ENCODE measurements at places on chromosomes 5 and 9.

GRCh38 chr9:113669522-113670115 lies 206.1 kb downstream of the RGS3 start:
- no peak overlapping the region for H3K4me3 ChIP-seq
- H3K4me1 ChIP-seq = no peaks in the 10 kb centered on the region
- no peak for DNase-seq

DNA sequence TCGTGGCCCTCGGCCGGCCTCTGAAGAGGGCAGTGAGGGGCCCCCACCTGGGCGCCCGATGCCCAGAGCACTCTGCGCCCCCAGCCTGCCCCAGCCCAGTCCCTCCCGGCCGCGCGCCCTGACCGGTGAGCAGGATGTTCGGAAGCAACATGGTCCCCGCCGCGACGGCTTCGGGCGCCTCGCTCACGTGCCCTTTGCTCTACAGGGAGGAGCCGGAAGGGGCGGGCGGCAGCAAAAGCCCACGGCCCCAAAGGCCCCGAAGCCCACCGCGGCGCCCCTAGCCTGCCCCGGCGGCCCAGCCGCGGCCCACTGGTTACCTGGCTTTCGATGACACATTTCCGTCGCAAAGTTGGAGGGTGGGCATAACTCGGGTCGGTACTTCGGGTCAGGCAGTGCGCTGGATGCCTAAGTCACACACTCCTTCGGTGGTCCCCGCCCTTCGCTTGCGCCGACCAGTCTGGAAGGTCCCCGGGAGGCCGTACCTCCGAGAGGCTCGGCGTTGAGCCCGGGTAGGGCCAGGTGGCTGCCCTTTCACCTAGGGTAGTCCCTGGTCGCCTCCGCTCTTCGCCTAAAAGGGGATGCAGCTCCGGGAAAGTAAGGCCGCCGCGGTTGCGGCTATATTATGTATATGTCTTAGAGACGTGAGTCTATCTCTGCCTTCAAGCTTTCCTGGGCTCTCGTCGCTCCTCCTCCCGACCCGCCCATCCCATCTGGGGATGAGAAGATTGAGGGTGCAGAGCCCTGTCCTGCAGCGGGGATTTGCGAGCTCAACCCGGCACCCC lies at the start of the genes AK6, RAD17 and TAF9:
Gene AK6 (minus strand): TSS at position 181 of the 782 bp plus-strand sequence. CDS start 30 bp downstream, at position 151.
Gene RAD17 (plus strand): TSS at position 479 of the 782 bp plus-strand sequence. CDS start 2,391 bp downstream, outside the sequence.
Gene TAF9 (minus strand): TSS at position 181 of the 782 bp plus-strand sequence. CDS start 3,783 bp downstream, outside the sequence.
- H3K36me3 ChIP-seq = peaks cover 18% of the 10 kb centered on the region
- peaks cover 6% of the 10 kb centered on the region for H3K4me1 ChIP-seq
- H3K27me3 ChIP-seq = no peaks in the 10 kb centered on the region

DNA sequence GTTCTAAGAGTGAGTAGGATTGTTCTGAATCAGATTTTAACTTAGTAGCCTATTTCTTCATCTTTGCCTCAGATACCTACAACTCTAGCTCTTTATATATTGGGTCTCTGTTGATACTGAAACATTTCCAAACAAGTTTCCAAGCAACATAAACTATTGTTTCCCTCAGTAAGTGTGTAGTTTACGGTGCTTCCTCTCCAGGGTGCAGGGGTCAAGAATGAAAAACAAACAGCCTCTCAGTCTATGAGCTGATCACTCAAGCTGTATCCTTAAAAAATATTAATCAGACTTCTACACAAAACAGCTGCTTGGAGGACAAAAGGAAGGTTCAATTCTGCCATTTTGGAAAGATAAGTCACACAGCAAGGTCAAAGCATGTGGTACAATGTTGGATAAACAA lies 75.0 kb downstream of the ADAMTS12 start:
- no peak for DNase-seq
- H3K36me3 ChIP-seq = no peaks in the 10 kb centered on the region
- no peaks in the 10 kb centered on the region for H3K27me3 ChIP-seq

DNA sequence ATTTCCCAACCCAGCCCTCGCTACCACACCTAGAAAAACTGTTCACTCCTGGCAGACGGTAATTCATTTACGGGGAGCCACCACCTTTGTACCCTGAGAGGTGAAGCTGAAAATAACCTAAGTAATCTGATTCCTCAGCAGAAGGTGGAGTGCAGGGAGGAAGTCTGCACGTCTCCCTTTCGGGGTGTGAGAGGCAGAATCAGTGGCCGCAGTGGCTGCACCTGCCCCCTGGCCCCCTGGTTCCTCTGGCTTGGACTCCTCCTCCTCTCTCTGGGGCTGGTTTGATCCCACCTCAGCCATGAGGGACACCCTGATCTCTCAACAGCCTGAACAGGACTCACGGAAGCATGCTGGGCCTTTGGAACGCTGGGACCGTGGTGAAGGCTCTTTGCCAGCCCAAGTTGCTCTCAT lies 10.5 kb downstream of the TMEM174 start:
- DNase-seq = no peak
- H3K4me3 ChIP-seq = no peak overlapping the region
- peaks cover 9% of the 10 kb centered on the region for H3K27me3 ChIP-seq
- H3K4me1 ChIP-seq = no peaks in the 10 kb centered on the region
- no peaks in the 10 kb centered on the region for H3K36me3 ChIP-seq

DNA sequence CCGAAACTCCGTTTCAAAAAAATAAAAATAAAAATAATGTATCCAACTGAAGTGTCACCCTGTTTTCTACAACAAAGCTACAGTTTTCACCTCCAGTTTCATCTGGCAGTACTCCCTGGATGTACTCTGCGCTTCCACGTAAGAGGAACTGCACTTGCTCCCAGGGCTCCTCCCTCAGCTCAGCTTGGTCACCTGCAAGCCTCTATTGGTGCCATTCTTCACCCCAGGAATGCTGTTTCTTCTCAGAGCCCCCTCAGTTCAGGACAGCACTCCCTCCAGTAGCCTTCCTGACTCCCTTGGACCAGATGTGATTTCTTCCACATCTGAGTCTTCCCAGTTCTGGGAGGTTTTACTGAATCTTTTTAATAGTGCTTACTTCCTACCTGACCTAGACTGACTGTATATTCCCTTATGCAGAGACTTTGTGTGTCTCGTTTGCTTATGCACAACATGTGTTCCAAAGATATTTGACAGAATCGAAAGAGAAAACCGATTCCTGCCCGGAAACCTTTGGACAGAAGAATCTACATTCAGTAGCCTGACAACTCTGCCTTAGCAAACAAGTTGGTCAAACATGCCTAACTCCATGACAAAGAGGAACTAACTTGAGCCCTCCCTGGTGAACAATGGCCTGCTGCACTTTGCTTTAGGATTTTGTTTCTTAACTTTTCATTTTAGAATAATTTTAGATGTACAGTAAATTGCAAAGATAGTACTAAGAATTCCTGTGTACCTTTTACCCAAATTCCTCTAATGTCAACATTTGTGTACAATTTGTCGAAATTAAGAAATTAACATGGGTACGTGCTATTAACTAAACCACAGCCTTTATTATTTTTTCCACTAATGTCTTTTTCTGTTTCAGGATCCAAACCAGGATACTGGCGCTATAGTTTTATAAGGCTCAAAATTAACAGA lies 814 bp downstream of the CCDC125 start:
- H3K36me3 ChIP-seq = no peaks in the 10 kb centered on the region
- H3K4me3 ChIP-seq = peak overlapping the region; percentile 66
- H3K4me1 ChIP-seq = peaks cover 2% of the 10 kb centered on the region
- no peak for DNase-seq

DNA sequence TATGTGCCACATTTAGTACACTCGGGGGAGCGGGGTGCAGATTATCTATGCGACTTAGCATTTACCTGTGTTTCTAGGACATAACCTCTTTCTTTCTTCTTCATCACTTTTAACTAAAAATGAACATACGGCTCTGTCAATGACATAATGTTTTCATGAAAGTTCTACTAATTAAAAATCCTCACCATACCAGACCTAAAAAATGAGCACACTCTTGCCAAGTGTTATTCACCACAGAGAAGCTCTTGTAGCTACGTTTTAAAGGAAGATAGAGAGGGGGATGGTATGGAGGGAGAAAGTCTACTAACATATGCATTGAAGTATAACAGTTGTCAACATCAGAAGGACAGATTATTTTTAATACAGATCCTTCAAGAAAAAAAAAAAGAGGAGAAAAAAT lies 1.6 kb downstream of the CDH10 start:
- no peak overlapping the region for H3K27ac ChIP-seq
- no peak for DNase-seq

DNA sequence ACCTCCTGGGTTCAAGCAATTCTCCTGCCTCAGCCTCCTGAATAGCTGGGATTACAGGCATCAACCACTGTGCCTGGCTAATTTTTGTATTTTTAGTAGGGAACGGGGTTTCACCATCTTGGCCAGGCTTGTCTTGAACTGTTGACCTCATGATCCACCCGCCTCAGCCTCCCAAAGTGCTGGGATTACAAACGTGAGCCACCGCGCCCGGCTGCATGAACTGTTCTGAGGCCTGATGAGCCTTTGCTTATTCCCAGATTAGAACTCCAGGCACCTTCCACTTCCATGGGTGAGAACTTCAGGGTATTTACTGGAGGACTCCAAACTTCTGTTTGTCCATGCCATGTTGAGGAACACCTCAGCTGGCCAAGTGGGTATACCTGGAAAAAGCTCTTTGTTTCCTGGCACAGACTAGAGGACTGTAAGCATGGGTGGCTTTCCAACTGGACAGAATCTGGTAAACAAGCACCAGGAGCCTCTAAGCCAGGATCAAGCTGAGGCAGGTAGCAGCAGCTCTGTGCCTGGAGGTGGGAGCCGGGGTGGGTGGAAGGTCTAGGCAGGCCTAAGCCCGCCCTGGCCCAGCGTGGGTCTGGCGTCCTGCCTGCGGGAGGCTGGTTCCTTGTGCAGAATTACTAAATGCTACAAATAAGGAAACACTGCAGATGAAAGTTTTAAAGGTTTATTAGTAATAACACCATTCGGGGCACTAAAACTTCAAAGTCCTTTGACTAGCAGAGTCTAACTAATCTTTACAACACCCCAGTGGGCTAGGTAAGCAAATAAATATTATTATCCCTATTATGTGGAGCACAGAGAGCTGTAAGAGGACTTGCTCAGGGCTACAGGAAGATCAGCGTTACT lies 78.4 kb downstream of the SEMA5A start:
- no peak for DNase-seq
- no peaks in the 10 kb centered on the region for H3K4me1 ChIP-seq
- H3K36me3 ChIP-seq = no peaks in the 10 kb centered on the region
- no peak overlapping the region for H3K27ac ChIP-seq

DNA sequence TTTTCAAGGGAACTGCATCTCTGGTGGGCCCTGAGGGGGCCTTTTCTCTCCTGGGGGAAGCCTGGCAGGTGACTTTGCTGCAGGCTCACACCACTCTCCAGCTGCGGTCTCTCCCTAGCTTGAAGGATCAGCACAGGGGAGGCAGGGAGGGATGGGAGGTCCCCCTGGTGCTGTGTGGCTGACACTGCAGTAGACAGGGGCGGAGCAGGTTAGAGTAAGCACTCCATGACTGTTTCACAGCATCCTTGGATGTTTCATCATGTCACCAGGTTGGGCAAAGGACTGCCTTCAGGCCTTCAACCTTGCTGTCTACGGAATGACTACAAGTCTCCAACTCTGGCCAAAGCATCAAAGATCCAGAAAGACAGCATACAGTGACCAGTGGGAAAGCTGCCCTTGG lies 470.7 kb downstream of the CDK5RAP2 start:
- no peaks in the 10 kb centered on the region for H3K27me3 ChIP-seq
- DNase-seq = no peak
- H3K27ac ChIP-seq = no peak overlapping the region
- H3K4me1 ChIP-seq = no peaks in the 10 kb centered on the region
- H3K36me3 ChIP-seq = no peaks in the 10 kb centered on the region

DNA sequence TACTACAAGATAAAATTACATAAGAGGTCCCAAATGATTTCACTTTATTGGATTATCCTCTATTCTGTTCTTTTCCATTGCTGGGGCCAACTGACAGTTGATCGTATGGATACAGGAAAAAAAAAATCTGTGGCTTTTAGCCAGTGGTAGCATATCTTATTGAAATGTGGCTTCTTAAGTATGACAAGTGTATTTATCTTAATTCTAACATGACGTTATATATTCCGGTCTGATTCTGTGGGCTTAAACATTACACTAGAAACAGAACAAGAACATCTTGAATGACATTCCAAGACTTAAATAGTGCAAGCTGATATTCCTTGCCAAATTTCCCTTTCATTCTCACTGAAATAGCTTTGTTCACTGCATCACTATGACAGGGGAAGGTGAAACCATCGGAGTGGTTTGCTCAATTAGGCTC lies 117.9 kb downstream of the INSYN2B start:
- no peak for DNase-seq
- H3K27ac ChIP-seq = no peak overlapping the region
- no peaks in the 10 kb centered on the region for H3K27me3 ChIP-seq
- no peaks in the 10 kb centered on the region for H3K4me1 ChIP-seq

- no peaks in the 10 kb centered on the region for H3K4me1 ChIP-seq
- DNase-seq = no peak
- no peak overlapping the region for H3K27ac ChIP-seq
- H3K4me3 ChIP-seq = no peak overlapping the region
Measured at GRCh38 chr5:127236254-127236653, 54.3 kb upstream of the MEGF10 start.

GRCh38 chr5:151596828-151597539 lies 5.9 kb upstream of the FAT2 start:
- no peak overlapping the region for H3K4me3 ChIP-seq
- H3K4me1 ChIP-seq = no peaks in the 10 kb centered on the region
- no peak for DNase-seq
- H3K36me3 ChIP-seq = no peaks in the 10 kb centered on the region
- H3K27me3 ChIP-seq = no peaks in the 10 kb centered on the region

DNA sequence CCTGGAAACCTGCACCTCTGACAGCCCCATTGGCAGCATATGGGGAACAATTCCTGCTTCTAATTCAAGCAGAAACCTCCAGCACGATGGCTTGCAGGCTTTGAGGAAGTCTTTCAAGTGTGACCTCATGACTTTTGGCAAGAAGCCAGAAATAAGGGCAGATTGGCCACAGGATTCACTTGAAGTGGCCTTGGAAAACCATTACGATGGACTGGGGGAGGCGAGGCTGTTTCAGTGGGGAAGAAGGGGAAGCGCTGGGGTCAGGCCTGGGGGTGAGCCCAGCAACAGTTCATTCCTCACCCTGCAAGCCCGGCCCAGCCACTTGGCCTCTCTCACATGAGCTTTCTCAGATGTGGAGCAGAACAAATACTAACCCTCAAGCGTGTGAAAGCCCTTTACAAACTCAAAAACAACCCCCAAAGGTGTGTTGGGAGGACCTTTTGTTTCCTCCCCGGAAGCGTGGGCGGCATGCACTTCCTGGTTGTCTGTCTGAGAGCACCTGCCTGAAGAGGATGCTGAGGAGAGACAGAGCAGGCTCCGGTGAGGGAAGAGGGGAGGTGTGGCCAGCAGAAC lies 26.9 kb upstream of the EEIG1 start:
- H3K36me3 ChIP-seq = no peaks in the 10 kb centered on the region
- peak overlapping the region; percentile 24 for H3K4me3 ChIP-seq
- peaks cover 37% of the 10 kb centered on the region for H3K4me1 ChIP-seq
